ENCODE measurements at places on chromosomes 1 and 21.

DNA sequence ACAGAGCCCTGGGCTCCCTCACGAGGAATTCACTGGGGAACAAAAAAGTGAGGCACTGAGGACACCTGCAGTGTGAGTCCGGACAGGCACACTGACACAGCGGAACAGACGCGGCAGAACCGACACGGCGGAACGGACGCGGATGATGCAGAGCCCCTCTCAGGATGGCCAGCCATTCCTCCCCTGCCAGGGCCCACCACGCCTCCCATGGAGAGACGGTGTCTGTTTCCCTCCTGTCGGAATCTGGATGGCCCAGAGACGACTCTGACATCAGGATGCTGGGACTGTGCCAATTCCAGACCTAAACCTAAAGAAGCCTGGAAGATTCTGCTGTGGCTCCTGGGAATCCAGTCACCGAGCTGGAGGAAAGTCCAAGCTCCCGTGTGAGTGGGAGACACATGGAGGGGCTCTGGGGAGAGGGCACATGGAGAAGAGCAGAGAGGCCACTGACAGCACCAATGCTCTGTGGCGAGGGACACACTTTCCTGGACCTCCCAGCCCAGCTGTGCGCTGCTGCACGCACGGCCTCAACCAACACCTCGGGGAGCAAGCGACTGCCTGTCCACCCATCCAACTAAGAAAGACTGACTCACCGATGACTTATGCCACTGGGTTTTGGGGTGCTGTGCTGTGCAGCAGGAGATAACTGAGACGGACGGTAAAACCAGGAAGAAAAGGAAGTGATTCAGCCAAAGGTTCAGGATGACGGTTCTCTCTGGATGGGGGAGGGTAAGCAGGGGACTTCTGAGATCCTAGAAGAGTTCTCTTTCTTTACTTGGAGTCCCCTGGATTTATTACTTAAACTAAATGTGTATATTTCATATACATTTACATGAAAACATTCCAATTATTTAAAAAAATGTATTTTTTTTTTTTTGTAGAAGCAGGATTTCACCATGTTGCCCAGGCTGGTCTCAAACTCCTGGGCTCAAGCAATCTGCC lies 23.3 kb downstream of the ZBTB17 start:
- DNase-seq, result no peak

DNA sequence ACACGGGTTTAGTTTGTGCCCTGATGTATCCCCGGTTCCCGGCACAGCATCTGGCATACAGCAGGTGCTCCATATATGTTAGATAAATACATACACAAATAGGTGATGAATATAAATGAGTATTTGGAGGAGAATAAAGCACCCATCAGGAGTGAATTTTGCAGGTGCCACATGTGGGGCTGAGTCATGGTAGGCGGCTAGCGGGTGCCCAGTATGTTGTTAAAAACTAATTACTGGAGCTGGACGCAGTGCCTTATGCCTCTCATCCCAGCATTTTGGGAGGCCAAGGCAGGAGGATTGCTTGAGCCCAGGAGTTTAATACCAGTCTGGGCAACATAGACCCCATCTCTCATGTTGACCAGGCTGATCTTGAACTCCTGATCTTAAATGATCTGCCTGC lies 16.7 kb upstream of the WASF2 start:
- no peak for DNase-seq

GRCh38 chr1:247407180-247407616 lies 8.8 kb upstream of the NLRP3 start:
- no peak for DNase-seq

- DNase-seq, result peak; percentile 84
Measured at GRCh38 chr1:76074321-76075187, at the start of gene ST6GALNAC3. Gene ST6GALNAC3 (plus strand): TSS chr1:76074746.

DNA sequence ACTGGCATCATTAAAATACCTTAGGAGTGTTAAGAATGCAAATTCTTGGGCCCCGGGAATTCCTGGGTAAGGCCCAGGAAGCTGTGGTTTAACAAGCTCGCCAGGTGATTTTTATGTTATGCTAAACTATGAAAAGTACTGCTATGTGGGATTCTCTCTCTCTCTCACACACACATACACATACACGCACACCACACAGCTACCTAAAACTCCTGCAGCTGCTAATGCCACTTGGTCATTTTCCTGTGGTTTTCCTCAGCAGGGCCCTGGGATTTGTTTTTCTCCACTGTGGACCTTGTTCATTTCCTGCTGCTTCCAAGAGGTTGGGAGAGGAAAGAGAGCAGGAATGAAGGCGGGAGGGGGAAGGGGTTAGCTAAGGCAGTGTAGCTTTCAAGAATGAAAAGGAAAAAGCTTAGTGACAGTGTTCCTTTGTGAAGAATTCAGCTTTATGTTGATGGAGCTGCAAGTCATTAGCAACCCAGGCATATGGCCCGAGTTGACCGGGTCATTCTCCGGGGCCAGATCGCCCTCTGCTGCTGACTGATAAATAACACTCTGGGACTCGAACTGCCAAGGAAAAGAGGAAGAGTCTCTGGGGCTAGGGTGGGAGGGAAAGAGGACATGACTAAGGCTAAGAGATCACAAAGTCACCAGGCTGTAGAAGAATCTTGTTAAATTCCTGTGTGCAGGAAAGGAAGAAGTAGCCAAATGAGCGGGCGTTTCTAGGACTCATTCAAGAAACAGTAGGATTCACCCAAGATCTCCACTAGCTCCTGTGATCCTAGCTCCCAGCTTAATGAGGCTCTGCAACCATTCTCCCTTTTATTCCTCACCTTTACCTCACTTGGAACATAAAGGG lies 30.5 kb upstream of the LRIG2 start:
- DNase-seq, result peak; percentile 67

GRCh38 chr1:22208268-22208972 lies 65.5 kb upstream of the WNT4 start:
- DNase-seq, result no peak

DNA sequence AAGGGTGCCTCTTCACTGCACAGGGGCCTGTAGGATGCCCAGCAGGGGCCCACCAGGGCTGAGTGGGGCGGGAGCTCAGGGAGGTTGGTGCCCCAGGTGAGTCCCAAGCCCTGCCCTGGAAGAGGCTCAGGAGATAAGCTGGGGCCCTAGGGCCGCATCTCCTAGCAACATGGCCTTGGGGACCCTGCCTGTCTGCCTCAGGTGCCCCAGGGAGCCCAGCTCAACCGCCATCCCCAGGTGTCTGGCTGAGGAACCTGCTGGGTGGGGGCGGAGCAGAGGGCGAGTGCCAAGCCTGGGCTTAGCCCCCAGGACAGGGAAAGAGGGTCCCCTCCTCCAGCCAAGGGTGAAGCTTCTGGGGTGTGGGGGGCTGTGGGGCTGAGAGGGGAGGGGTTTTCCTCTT lies 54.8 kb downstream of the FOXO6 start:
- DNase-seq, result no peak

GRCh38 chr1:37945743-37946702 lies 830 bp downstream of the INPP5B start:
- peak; percentile 32 for DNase-seq

All from frontal cortex (tissue), 4 donors.